Fibroblast of skin of right quadriceps (primary cell): ENCODE measurements at places on chromosomes 7 and 10.

- DNase-seq: no peak
These were observed 30.0 kb downstream of the GUSB start for GRCh38 chr7:65951837-65952578.

DNA sequence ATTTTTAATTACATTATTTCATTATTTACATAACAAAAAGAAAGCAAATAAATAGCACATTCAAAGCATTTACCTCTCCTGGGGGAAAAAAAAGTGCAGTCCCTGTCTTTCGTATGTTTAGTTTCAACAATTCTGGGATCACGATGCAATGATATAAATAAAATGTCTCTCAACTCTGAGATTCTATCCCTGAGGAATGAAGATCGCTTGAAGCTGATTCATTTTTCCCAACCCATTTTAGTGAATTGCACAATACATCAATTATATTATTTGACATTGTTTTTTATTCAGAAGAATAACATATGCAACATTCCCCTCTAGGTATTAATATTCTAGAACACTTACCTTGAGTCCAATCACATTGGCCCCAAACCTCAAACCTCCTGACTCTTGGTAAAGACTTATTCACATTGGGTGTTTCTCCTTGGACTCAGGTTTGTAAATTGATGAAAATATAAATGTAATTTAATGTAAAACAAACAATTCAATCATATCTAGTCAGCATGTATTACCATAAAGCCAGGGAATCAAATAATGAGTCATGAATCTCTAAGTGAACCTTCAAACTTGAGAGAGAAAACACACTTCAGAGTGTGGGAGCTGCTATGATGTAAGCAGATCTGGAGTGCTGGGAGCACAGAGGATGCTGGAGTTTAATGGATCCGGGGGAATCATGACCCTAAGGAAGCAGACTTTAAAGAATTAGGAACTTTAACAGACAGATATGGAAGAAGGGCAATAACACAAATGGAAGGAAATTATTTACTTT, 5.3 kb upstream of the SCIN start:
- peak; percentile 14 for DNase-seq

- no peak for DNase-seq
These were observed 812 bp downstream of the PROSER2 start for GRCh38 chr10:11823989-11824346.

DNA sequence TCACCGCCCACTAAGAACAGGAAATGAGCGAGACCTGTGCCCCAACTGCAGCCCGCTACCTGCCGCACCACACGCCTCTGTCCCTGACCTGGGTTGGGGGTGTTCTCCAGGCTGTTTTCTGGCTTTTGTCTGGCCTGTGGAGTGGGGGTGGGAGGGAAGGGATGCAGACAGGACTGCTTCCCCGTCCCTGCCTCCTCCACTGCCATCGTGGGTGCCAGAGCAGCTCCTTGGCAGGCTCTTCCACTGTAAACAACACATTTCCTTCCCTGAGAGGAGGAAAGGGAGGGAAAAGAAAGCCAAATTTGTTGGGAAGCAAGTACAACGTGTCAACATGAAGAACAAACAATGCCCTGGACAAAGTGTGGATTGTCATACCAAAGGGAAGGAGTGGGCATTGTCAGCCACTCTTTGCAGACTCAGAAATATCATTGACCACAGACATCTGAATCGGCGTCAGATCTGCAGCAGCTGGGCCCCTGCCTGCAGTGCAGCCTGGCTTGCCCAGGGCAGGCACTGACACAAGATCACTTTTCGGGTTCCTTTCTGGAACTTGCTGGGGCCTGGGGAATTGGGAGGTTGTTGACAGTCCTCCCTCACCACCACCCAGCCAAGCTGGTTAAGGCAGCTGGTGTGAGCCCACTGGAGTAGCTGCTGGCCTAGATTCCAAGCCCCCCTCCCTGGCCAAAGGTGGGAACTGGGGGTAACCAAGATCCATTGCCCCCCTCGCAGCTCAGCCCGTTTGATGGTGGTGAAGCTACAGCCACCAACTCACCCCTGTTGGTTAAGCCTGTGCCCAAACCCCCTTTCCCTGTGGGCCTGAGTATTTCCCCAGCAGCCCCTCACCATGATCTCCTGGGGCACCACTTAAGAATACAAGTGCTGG, 22.6 kb upstream of the TRIM8 start:
- no peak for DNase-seq

GRCh38 chr10:88281592-88282347, 301.3 kb downstream of the RNLS start:
- DNase-seq: peak; percentile 90

DNA sequence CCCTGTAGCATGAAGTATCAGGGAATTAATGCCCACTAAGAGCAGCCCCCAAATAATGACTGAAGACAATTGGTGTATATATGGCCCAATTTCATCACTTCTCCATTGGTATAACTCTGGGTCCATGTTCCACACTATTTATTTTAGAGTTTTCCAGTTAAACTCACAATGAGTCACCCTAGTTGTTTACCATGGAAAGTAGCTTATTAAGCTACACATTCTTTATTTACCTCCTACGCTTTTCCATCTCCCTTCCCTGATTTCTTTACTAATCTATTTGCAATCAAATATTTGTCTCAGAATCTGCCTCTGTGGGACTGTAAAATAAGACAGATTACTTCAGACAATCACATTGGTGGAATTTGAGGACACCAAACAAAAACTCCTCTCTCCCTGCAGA, 655.6 kb downstream of the SORCS1 start:
- no peak for DNase-seq

DNA sequence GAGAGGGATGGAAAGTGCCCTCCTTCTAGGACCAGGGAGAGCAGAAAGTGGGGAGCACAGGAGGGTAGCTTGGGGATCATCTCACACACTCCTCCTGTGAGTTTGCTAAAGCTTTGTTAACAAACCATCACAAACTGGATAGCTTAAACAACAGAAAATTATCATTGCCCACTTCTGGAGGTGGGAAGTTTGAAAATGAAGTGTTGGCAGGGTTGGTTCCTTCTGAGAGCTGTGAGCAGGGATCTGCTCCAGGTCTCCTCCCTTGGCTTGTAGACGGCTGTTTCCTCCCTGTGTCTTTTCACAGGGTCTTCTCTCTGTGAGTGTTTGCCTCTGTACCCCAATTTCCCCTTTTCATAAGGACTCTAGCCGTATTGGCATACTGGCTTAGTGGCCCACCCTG, 32.0 kb upstream of the CXCL12 start:
- no peak for DNase-seq

DNA sequence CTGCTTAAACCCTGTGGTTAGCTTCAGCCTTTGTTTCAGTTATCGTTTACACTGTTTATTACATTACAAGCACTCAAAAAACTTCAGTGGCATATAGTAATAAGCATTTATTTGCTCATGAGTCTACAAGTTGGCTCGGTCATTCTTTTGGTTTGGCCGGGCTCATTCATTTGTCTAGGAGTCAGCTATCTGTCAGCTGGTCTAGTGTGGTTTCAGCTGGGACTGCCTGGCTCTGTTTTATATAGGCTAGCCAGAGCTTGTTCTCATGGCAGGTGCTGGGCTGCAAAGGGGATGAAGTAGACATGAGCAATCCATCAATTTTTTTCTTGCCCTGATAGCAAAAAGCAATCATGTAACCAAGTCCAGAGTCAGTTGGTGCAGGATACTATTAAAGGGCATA, 103.6 kb downstream of the MKLN1 start:
- DNase-seq: no peak

- peak; percentile 91 for DNase-seq
These were observed at the start of gene ARPC1A for GRCh38 chr7:99325592-99326407. TSS of gene ARPC1A (plus strand) at chr7:99325898. CDS start at chr7:99333354, 7,456 bp downstream.

GRCh38 chr10:10233229-10233628, 784.4 kb upstream of the CELF2 start:
- DNase-seq: peak; percentile 8

DNA sequence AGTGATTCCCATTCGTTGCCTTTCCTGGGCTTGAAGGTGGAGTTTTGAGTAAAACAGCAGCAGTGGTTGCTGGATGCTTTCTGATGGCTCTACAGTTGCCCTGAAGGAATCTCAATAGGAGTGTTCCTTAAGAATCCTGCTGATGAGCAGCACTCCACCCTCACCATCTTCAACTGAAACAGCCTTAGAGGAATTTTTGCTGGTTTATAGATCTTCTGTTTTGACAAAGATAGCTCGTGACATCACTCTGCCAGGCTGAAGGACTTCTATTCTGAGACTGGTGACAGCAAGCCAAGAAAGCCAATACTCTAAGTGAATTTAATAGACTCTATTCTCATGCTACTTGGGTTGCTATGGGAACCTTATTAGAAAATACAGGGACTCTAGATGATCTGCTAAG, 1014.7 kb downstream of the NRG3 start:
- DNase-seq: no peak

DNA sequence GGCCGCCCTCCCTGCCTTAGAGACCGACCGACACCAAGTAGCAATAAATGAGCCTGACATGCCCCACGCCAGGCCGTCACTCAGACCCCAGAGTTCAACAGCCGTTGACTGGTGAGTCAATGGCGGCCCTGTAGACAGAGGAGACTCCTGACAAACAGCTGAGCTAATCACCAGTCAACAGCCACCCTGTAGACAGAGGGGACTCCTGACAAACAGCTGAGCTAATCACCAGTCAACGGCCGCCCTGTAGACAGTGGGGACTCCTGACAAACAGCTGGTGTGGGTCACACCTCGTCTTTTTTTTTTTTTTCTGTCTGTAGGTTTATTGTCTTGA, 16.9 kb upstream of the KNDC1 start:
- no peak for DNase-seq

DNA sequence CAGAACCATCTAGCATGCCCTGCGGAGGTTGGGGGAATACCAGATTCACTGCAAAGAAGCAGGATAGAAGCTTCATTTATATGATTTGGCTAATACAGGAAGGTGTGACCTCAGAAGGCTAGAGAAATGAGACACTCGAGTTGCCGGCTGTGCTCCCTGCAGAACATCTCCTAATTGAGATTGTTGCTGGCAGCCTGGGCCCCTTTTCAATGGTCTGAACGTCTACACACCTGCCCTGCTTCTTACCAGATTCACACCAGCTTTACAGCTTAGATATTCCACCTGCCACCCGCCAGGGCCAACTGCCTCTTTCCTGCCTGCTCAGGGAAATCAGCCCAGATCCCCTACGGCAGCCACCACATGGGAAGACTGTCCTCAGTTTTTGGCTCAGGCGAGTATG, 475.3 kb upstream of the AUTS2 start:
- DNase-seq: no peak

- peak; percentile 18 for DNase-seq
These were observed 410.4 kb downstream of the RPS24 start for GRCh38 chr10:78443900-78444571.

- DNase-seq: no peak
These were observed 199.4 kb downstream of the USP6NL start for GRCh38 chr10:11411926-11412545.

DNA sequence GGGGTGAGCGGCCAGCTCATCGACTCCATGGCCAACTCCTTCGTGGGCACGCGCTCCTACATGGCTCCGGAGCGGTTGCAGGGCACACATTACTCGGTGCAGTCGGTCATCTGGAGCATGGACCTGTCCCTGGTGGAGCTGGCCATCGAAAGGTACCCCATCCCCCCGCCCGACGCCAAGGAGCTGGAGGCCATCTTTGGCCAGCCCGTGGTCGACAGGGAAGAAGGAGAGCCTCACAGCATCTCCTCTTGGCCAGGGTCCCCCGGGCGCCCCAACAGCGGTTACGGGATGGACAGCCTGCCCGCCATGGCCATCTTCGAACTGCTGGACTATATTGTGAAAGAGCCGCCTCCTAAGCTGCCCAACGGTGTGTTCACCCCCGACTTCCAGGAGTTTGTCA, 17.4 kb upstream of the TSPAN33 start:
- no peak for DNase-seq

DNA sequence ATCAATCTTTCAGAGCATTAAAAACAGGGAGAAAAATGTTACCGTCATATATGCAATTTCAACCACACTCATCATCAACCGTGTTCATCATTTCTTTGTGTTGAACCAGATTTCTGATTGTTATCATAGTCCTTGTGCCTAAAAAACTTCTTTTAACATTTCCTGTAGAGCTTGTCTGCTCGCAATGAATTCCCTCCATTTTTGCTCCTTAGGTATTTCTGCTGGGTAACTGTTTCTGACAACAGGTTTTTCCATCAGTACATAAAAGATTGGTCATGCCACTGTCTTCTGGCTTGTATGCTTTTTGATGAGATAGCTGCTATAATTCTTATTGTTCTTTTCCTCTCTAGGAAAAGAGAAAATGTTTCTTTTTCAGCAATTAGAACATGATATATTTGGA, 8.6 kb upstream of the RBM33 start:
- DNase-seq: no peak

- DNase-seq: no peak
These were observed 98.6 kb downstream of the NKX6-2 start for GRCh38 chr10:132687181-132687892.

DNA sequence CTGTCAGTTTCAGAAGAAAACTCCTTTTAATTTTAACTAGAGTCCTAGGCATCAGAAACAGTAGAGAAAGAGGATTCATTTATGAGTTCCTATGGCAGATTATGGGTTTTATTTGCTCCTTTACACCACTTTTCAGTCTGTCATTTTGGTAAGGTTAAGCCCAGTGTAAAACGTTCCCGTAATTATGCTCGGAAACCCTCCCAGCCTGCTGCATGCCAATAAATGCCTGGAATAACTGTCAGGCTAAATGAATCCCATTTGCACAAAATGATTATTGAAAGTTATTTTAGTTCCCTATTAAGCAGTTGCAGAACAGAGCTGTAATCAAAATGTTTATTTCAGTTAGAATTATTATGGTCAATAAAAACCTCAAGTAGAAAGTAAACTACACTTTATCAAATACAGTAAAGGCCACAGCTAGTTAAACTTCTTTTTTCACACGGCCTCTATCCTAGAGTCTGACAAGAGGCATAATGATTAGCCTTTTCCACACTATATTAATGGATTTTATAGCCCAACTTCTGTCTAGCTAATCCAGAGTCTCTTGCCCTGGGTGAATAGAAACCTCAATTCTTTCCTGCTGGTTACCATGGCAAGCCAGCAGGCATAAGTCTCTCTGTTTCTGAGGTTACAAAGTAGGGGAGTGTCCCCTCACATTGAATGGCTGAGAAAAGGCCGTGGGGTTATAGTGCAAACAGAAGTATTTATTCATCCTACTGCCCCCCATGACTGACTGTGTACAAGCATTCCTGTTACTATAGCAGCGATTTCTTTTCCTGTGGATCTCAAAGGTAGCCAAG, 80.8 kb upstream of the NPVF start:
- DNase-seq: peak; percentile 39

DNA sequence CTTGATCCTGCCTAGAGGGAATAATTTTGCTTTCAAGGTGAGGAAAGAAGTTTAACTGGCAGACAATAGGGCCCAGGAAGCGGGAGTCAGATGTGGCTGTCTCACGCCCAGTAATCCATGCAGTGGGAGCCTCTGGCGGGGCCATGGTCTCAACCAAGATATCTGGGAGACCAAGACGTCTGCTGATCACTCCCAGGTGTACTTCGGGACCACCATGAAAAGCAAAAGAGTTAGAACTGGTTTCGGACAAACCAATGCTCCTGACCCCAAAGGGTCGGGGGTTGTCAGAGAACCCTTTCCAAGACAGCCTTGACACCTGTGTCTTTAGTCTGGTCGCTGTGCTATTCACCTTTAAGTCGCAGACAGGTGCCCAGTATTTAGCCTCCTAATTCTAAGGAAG, 256.9 kb upstream of the MBL2 start:
- no peak for DNase-seq

GRCh38 chr7:132077971-132078685, 498.1 kb downstream of the PLXNA4 start:
- DNase-seq: peak; percentile 64
